HepG2 (cell line): ENCODE measurements at places on chromosomes 5 and 9. TPM values are rescaled to one million over a fixed set of nuclear protein-coding genes. Genes with fewer than 3 reads are reported as not detected.

PCDHB15 gene
- total RNA-seq, result 0.22 and 0.27 TPM in 2 replicates

DNA sequence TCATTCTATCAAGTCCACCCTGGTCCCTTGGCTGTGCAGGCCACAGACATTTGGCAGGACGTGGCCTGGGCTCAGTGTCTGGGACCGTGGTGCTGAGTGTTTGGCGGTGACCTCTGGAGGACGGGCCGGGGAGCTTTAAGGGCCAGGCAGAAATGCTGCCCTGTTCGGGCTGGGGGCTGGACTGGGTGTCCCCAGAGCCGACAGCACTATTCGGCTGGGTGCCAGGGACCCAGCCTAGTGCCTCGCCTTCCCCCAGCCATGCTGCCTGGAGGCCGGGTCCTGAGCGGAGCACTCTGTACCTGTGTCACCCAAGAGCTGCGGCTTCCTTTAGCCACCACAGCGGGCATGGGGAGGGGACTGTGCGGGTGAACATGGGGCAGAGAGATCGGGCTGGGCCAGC, 40.4 kb downstream of the COL5A1 start:
- no peak for DNase-seq

DNA sequence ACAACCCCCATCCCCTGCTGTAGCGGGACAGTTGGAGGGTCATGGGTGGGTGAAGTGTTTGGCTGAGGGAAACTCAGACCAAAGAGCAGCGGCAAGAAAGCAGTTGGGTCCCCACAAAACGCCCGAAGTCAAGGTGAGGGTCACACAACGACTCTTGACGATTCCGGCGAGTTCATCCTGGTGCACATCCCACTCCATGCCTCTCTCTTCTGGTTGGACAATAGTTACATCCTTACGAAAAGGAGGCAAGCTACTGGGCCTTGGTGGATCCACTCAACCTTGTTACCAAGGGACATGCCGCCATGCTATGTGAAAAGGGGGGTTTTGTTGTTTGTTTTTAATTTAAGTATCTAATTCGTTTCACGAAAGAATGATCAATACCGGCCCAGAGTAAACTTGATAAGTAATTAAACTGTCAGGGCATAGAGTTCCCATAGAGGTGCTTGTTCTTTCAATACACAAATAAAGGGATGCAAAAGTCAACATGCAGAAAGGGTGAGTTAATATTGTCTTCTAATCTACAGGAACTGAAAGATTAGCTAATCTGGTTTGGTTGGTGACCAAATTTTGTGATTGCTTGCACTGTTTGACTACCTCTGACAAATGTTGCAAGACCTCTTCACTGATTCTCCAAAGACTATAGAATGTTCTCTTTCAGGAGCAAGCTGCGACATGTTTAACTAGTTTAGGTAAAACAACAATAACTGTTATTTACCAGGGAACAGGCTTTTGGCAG, 732 bp upstream of the SMIM15 start:
- DNase-seq, result peak; percentile 59

- DNase-seq, result no peak
Measured at GRCh38 chr5:73171495-73171894, 1.5 kb upstream of the TMEM174 start.

DNA sequence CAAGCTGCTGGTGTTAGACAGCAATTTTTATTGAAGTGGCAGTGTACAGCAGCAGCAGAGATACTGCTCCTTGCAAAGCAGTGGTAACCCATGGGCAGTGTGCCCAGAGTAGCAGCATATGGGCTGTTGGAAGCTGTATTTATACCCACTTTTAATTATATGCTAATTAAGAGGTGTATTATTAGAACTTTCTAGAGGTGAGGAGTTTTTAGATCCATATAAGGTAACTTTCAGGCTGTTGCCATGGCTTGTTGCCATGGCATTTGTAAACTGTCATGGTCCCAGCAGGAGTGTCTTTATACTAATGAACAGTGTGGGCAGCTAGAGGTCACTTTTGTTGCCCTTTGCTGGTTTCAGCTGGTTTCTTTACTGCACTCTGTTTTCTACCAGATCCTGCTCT, 3.7 kb upstream of the PJA2 start:
- peak; percentile 9 for DNase-seq

- no peak for DNase-seq
Measured at GRCh38 chr9:70577671-70578070, 163.2 kb upstream of the KLF9 start.

DNA sequence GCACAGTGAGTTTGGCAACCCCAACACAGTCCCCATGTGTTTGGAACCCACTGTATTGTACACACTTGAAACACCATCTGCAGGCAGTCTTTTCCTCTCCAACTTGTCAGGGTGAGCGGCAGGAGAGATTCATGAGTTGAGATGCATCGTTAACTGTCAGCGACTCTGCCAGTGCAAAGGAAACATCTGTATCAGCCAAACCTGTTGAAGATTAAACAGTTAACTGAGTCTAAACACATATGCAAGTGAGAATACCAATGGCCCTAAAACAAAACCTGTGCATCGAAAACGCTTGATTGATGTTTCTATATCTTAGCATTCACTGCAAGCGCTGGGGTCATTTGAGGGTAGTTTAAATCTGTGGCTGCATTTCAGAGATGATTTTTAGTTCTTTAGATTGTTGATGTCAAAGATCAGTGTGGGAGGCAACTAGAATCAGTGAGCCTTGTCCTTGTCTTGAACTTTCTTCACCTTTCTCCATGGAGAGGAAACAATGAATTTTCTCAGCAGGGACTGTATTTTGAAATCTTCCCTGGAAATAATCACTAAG, 41.3 kb upstream of the PAM start:
- no peak for DNase-seq
